ENCODE measurements at places on chromosomes 7 and 10.

DNA sequence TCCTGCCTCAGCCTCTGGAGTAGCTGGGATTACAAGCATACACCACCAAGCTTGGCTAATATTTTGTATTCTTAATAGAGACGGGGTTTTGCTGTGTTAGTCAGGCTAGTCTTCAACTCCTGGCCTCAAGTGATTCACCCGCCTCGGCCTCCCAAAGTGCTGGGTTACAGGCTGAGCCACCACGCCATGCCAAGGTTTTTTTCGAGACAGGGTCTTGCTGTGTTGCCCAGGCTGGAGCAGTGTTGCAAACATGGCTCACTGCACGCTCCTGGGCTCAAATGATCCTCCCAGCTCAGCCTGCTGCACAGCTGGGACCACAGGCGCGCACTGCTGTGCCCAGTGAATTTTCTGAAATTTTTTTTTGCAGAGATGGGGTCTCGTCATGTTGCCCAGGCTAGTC lies 3.3 kb upstream of the SEC31B start:
- no peak for DNase-seq

DNA sequence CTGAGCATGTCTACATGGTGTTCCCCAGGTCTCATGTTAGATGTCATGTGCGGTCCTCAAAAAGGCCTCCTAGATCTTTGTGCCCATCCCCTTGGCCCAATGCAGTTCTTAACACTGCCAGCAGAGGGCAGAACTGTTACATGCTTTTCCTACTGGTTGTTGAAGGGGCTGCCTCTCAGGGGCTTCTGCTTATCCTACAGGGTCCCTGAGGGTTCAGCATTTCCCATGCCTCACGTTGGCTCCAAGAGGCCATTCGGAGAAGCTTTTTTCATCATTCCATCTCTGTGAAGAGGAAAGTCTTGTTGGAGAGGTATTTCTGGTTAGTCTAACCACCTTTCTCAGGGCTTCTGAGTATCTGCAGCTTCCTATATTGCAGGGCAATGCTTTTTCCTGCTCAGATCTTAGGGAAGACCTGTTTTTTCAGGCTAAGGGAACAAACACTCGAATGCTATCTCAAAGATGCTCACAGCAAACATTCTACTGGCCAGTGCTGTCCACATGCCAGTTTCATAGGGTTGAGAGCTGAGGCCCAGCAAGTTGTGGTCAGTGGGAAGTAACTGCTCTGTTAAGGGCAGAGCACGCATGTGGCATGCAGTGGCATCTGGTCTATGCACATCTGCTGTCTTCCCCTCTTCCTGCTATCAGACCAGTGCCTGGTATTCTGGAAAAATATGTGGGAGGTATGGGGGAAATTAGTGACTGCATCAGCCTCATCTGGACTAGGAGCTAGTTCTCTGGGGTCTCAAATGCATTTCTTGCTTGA lies 31.5 kb downstream of the MBL2 start:
- no peak for DNase-seq

GRCh38 chr10:91614225-91614624 lies 18.6 kb downstream of the PPP1R3C start:
- DNase-seq = no peak

GRCh38 chr10:93566435-93567276 lies at the start of gene FFAR4:
TSS of gene FFAR4 (plus strand) at chr10:93566665. CDS start at chr10:93566721, 56 bp downstream.
- DNase-seq = no peak

GRCh38 chr10:125148528-125148927 lies 11.8 kb downstream of the CTBP2 start:
- DNase-seq = no peak

GRCh38 chr10:104345515-104345914 lies 7.2 kb upstream of the ITPRIP start:
- no peak for DNase-seq

- no peak for DNase-seq
Observed at GRCh38 chr10:47388879-47389278, 4.8 kb upstream of the ZNF488 start.

DNA sequence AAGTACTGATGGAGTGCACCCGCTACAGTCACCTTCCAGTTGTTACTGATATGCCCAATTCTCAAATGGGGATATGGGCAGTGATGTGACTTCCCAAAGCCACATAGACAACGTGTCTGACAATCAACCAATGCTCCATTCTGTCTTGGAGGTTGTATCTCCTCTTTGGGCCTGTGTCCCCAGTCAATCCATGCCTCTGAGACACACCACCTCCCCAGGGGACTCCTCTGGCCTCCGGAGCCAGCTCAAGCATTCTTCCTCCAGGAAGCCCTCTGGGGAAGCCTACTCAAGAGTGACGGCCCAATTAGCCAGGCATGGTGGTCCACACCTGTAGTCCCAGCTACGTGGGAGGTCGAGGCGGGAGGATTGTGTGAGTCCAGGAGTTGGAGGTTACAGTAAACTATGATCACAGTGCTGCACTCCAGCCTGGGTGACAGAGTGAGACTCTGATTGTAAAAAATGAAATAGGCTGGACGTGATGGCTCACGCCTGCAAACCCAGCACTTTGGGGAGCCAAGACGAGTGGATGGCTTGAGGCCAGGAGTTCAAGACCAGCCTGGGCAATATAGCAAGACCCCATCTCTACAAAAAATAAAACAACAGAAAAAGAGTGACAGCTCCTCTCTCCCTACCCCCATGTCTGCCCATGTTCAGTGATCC lies 99.5 kb upstream of the TNRC18 start:
- DNase-seq = no peak

GRCh38 chr10:87578842-87579401 lies 74.2 kb downstream of the MINPP1 start:
- no peak for DNase-seq

GRCh38 chr10:34273340-34273739 lies 541.8 kb downstream of the PARD3 start:
- no peak for DNase-seq

GRCh38 chr7:7263297-7264230 lies 81.2 kb downstream of the C1GALT1 start:
- DNase-seq = no peak

DNA sequence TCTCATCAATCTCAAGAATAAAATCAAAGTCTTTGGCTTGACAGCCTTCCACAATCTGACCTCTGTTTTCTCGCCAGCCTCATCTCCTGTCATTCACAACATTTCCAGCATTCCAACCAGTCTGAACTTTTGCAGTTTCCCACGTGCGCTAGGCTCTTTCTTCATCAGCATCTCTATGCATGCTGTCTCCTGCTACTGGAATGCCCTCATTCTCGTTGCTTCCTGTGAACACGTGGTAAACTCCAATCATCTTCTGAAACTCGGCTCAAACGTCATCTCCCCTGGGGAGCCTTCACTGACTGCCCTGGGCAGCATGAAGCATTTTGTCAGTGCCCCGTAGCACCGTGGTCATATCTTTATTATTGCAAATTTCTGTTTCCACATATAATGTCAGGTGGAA lies 12.2 kb upstream of the RSBN1L start:
- DNase-seq = no peak

DNA sequence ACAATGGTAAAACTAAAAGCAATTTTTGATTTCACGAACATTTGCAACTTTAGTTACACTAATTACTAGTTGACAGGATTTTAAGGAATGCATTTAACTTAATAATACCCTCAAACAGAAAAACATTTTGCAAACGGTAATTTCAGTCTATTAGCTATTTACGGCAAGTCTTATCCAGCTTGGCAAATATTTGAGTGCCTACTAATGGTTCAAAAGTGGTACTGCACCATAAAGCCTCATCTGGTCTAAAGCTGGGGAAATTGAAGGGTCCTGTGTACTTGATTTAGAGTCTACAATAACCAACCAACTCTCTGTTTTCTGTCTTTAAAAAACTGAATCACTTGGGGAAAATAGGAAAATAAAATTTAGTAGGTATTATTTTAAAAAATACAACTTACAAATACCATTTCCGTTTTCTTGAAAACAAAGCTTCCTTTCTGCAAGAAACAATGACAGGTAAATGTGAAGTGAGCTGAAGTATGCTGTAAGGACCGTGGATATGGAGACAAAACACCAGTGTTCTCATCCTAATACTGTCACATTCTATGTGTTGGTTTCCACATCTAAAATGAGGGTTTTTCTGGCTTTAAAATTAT lies 142.3 kb downstream of the VPS50 start:
- no peak for DNase-seq

DNA sequence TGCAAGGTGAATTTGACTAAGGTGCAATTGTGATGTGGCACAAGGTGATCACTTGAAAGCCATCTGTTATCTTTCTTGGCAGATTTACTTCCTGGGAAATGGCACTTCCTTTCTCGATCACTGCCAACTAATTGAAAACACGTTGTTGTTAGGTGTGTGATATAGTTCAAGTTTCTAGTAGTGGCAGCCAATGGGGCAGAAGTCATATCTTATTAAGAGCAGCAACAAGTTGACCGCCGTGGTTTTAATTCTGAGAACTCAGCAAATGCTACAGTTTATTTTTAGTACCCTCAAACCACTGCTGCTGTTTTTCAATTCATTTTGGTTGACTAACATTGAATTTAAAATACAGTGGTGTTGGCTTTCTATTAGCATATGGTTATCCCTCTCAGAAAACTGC lies 1.6 kb downstream of the CHN2 start:
- no peak for DNase-seq

GRCh38 chr7:123665157-123665556 lies 9.5 kb downstream of the LMOD2 start:
- DNase-seq = no peak

DNA sequence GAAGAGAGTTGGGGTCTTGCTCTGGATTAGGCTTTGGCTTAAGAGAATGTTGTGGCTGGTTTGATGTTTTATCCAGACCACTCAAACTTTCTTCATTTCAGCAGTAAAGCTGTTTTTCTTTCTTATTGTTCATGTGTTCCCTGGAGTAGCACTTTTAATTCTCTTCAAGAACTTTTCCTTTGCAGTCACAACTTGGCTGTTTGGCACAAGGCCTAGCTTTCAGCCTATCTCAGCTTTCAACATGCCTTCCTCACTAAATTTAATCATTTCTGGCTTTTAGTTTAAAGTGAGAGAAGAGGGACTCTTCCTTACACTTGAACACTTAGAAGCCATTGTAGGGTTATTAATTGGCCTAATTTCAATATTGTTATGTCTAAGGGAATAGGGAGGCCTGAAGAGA lies 18.1 kb downstream of the CCDC126 start:
- no peak for DNase-seq

- no peak for DNase-seq
Observed at GRCh38 chr7:157204134-157204533, 65.4 kb downstream of the UBE3C start.

DNA sequence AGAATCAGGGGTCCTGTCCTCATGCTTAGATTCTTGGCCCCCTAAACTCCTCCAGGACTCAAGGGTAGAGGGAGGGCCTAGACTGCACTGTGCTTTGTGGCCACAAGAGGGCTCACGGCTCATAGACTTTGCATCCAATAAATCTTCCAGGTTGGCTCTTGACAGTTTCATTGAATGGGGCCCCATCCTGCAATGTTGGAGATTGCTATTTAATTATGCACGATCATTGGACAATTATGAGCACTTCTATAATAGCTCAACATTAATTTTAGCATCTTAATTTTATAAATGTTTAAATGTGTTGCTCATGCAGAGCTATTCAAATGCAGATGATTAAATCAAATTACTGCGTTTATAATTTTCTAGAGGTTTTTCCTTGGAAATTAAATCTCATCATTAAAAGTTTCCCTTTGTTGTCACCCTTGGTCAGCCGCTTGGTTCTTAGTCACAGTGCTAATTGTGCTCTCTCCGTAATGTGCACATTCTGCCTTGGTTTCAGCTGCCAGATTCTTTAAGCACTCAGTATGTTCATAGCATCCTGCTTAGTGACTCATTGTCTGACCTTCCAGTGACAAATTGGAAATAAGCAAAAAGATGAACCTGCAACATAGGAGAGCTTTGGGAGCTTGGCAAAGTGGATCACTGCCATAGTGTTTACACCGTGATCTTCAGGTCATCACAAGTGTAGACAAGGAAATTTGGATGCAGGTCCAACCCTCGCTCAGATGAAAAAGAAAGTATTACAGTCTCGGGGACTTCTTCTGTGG lies 33.4 kb upstream of the PLPP4 start:
- no peak for DNase-seq

GRCh38 chr7:27235387-27236311 lies 7.0 kb upstream of the EVX1 start:
- DNase-seq = no peak

GRCh38 chr10:110676016-110676415 lies 31.9 kb downstream of the RBM20 start:
- DNase-seq = no peak

- no peak for DNase-seq
Observed at GRCh38 chr7:6367701-6368211, 80.0 kb downstream of the DAGLB start.

DNA sequence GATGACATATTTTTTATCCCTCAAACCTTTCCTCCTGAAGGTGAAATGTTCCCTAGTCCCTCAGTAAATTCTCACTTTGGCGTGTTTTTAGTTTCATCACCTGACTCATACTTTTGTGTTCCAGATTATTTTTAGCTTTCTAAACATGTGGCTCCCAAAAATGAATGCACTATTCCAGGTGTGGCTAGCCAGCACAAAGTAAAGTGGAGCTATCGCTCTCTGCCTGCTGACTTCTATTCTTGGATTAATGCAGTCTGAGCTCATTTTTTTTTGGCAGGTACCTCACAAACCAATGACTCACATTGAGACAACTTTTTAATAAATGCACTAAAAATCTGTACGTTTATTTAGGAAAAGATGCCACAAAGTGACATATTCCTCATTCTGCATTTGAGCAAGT lies 58.8 kb upstream of the LANCL2 start:
- no peak for DNase-seq

GRCh38 chr7:137157256-137157655 lies 186.3 kb downstream of the PTN start:
- DNase-seq = no peak

GRCh38 chr10:12394241-12395033 lies 45.1 kb downstream of the CAMK1D start:
- DNase-seq = no peak
